ENCODE measurements at places on chromosomes 5 and 9.

GRCh38 chr5:153827397-153827796 lies 211.3 kb downstream of the FAM114A2 start:
- no peak for DNase-seq

- DNase-seq: peak; percentile 39
These were observed 14.3 kb downstream of the DIPK1B start for GRCh38 chr9:136726631-136727191.

DNA sequence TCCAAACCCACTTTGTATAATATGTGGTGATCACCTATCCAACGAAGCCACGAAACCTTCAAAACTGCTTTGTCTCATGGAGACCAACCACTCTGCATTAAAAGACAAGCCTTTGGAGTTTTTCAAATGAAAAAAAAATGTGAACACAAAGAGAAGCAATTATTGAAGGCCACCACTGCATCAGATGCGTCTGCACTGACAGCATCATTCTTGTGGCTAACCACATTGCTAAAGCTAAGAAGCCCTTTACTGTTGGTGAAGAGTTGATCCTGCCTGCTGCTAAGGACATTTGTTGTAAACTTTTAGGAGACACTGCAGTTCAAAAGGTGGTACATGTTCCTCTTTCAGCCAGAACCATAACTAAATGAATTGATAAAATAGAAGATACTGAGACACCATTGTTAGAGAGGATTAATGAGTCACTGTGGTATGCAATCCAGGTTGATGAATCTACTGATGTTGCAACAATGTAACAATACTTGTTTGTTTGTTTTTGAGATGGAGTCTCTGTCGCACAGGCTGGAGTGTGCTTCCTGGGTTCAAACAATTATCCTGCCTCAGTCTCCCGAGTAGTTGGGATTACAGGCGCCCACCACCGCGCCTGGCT lies 45.4 kb downstream of the TAF11L14 start:
- DNase-seq: no peak

DNA sequence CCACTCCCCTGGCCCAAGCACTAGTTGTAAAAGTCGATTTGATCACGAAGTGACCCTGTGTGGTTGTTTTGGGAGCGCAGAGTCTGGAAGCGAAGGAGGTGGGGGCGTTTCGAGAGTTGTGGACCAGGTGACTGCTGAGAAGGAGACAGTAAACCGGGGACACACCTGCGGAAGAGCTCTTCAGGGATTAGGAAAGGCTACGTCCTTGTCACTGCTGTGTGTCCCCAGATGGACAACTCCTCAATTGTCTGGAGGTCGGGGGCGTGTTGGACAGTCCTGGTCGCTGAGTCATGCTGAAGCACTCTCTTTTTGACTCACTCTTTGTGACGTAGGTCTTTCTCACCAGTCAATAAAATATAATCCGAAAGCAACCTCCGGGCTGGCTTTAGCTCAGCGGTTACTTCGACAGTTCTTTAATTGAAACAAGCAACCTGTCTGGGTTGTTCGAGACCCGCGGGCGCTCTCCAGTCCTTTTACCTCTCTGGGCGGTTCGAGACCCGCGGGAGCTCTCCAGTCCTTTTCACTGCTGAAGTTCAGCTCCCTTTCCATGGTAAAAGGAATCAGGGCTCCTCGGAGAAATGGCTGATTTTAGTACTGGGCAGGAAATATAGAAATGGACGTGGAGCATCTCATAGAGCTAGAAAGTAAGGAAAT lies 10.8 kb downstream of the ZMAT2 start:
- DNase-seq: peak; percentile 98

- no peak for DNase-seq
These were observed 382.1 kb downstream of the CDH18 start for GRCh38 chr5:19605846-19606407.

GRCh38 chr5:127602481-127602880 lies 46.4 kb upstream of the CTXN3 start:
- no peak for DNase-seq

- DNase-seq: no peak
These were observed 64.3 kb upstream of the GARNL3 start for GRCh38 chr9:127200106-127200862.

DNA sequence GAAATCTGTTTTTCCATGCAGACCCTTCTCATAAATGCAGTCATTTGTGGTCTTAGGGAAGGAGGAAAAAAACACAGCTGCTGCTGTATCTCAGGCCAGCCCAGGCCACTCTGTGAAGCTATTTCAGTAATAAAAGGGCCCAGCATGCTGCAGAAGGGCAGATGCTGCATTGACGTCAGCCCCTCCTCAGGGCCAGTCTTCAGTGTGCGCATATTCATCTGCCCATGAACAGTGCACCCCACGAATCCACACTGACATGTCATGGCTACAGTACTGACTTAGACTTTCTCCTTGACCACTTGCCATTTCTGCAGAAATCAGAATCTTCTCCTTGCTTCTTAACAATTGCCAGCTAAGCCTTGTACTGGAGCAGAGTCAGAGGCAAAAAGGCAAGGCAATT lies 304.7 kb downstream of the GABRG2 start:
- no peak for DNase-seq

DNA sequence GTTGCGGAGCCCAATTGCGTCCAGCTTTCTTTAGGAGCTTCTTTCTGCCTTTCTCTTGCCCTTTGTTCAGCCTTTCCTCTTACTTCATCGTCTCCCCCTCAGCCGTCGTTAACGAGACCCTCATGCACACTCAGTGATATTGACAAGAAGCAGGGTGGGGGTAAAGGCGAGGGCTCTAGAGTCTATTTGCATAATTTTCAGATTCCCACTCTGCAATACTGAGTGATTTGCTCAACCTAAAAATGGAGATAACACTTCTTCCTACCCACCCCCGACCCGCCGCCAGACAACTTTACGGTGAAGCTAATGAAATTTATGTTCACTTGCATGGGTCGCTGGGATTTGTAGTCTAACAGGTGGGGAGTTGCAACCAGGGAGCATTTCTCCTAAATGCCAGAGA lies 1.3 kb upstream of the TBC1D2 start:
- DNase-seq: peak; percentile 12

DNA sequence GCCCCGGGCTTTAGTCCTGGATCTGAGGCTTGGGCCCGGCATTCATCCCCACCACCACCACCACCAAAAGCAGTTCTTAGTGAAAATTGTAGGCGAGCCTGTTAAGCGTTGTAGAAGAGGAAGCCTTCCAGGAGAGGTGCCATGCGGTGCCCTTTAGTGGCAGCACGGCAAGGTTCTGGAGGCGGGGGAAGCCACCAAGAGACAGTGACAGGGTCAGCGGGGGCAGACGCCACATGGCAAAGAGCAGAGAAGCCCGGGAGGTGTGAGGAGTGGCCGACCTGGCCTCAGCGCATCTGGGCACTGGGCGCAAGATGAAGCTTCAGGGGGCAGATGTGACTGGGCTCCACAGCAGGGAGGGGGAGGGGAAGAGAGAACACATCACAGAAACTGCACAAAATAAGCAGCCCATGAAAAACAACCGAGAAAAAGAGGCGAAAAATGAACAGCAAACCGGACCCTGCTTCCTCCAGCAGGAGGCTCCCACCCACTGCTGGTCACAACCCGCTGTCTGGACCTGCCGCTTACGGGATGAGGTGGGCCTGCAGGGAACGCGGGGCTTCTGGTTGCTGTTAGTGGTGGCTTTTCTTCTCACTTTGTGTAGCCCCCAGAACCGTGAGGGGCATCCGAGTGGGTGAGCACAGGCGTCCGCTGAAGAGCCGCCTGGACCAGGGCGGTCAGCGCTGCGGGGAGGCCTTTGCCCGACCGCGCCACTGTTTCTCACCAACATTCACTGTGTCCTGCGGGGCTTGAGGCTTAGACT lies 4.3 kb downstream of the LRRC14B start:
- no peak for DNase-seq

GRCh38 chr9:133458643-133459312 lies 1.0 kb upstream of the CACFD1 start:
- DNase-seq: no peak

DNA sequence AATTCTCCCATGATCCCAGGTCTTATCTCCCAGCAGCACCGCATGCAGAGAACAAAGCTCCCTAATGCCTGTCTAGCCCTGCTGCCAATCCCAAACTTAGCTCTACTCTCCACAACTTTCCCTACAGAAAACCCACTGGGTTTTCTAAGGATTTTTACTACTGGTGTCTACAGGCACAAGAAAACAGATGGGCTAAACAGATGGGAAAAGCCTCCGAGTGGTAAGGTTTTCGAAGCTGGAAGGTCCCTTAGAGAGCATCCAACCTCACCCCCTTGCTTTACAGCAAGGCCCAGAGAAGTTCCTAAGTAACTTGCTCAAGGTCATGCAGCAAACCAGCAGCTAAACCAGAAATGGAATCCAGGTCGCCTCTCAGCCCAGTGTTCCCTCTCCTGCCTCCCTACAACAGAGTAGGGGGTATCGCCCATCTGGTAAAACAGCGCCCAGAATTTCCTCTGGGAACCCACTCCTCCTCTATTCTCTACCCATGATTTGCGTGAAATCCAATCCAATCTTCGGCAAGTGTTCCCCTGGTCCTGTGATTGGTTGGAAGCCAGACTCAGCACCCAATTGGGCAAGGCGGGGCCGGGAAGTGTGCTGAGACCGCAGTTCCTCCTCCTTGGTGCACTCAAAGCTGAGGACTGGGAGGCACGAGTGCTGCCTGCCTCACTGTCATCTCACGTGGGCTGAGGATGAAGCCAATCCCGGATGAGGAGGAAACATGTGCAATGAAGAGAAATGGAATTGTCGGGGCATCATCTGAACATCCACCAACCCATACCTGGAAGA lies 20.8 kb downstream of the CPLX2 start:
- no peak for DNase-seq

- DNase-seq: peak; percentile 35
These were observed 158.6 kb upstream of the ARRDC3 start for GRCh38 chr5:91541696-91542095.

- peak; percentile 54 for DNase-seq
These were observed 294.7 kb downstream of the NSG2 start for GRCh38 chr5:174340226-174340625.

DNA sequence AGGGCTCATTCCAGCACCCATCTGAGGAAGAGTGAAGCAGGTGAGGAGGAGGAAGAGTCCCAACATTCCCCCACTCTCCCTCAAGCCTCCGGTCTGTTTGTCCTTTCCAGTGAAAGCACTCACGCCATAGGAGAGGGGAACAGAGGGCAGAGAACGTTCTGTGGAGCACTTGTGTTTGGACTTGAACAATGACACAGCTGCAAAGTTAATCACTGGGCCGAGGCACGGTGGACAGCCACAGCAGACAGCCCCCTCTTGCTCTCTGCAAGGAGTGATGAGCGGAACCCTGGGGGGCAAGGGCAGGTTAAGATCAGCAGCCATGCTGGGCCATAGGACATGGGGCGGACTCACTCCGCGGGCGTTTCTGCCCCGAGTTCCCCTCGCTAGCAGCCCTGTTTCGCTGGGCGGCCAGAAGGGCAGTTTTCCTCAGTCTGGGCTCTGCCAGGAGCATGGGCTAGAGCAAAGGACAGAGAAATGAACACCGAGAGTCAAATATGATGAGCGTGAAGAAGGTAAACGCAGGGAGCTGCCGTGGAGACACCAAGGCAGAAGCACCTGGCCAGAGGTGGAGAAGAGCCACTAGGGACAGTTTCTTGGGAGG lies 185.7 kb downstream of the GAPVD1 start:
- DNase-seq: no peak

- no peak for DNase-seq
These were observed 165.5 kb upstream of the CD180 start for GRCh38 chr5:67361932-67362729.

GRCh38 chr5:168123631-168124528 lies 167.6 kb upstream of the WWC1 start:
- no peak for DNase-seq

DNA sequence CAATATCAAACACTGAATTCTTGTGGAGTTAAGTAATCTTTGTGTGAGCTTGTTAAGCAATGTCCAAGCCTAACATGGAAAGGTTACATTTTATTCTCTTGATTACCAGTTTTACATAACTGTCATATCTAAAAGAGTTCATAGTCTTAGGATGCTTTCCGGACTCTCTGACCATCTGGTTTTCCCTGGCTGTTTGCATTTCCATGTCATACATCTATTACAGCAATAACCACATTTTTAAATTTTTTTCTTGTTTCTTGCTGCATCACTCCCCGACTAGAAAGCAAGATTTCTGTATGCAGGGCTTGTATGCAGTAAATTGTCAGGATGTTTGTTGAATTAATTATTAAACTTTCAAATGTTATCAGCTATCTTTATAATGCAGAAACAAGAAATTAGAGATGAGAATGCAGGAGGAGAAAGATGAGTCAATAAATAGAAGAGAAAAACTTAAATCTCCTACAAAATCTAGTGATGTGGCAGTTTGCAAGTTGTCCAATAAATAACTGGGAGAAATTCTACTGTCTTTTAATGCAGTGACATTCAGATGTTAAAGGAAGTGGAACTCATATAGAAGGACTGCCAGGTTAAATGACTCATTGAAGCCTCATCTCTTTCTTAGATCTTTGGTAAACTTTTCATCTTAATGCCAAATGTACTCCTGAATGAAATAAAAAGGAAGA lies 179.6 kb upstream of the SGCD start:
- DNase-seq: peak; percentile 82

DNA sequence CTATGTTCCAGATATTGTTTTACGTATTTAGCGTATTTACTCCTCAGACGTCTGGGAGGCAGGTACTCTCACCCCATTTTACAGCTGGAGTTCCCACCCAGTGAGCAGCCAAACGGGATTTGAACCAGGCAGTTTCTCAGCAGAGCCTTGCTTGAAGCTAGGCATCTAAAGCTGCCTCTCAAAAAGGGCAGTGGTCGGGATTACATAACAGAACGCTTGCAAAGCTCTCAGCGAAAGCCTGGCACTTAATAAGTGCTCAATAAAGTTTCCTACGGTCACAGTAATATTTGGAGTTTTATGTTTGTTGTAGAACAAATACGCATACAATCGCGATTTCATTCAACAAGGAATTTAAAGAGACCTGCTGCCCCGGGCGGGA lies 286 bp upstream of the BSPRY start:
- no peak for DNase-seq

DNA sequence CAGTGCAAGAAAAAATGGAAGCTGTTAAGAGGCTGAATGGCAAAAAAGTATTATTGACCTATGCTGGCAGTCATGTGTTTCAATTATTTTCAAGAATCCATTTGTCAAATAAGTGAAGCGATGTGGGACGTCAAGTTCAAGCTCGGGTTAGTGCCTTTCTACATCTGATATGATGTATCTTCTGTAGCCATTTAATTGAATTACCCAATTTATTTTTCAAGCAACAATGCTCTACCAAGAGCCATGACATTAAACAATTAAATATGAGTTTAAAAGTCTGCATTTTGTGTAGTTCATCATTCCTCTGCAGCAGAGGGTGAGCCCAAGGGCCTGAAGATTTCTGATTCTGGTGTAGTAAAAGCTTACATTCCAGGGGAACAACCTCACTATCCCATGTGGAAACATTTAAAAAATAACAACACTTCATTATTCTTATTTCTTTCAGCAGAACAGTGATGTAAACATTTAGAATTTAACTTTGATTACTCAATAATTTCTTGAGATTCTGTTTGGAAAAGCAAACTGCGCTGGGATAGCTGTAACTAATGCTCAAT lies 619.7 kb upstream of the ARRDC3 start:
- peak; percentile 1 for DNase-seq

GRCh38 chr5:41507501-41507900 lies 2.9 kb downstream of the PLCXD3 start:
- no peak for DNase-seq

Data from fibroblast of skin of scalp (primary cell).